ENCODE measurements at places on chromosomes 5 and 9.

DNA sequence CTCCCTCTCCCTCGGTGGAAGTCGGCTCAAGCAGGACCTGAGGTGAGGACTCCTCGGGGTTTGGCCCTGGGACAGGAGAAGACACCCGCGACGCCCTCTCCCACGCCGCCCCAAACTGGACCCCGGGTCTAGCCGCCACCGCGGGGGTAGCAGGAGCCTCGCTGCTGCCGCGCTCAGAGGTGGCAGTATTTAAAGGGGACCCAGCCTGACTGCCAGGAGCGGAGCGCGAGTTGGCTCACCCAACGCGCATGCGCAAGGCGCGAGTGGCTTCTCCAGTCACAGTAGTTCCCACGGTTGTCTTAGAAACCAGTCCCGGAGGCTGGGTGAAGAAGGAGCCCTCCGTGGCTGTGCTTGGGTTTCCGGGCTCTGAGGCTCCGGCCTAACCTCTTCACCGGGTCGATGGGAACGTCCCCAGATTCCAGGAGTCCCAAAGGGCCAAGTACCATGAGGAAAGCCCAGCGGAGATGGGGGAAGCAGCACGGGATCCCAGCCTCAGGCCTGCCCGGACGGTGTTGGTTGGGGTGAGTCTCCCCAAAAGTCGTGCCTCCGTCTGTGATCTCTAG lies 477.8 kb downstream of the SPATA31A7 start:
- no peak for DNase-seq

- DNase-seq, result no peak
These were observed 50.0 kb upstream of the SH3GL2 start for GRCh38 chr9:17528859-17529258.

- DNase-seq, result no peak
These were observed 21.6 kb upstream of the SVEP1 start for GRCh38 chr9:110601098-110601497.

DNA sequence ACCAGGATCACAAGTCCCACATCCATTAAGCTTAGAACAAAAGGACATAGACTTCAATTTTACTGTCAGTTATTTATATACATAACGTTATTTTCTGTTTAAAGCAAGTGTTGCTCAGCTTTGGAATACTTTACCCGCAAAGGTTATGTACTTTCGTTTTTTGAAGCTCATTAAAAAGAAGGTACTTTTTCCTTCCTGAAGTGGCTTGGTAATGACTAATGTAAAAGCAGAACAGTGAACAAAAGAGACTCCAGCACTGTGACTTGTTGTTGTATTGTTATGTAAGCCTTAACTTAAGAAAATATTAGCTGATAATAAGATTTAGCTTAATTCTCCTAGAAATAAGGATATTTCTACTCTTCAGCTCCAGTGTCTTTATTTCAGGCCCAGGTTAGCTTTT lies 97.3 kb upstream of the SLCO6A1 start:
- DNase-seq, result no peak

- no peak for DNase-seq
These were observed 79.3 kb upstream of the MAP3K1 start for GRCh38 chr5:56735849-56736641.

DNA sequence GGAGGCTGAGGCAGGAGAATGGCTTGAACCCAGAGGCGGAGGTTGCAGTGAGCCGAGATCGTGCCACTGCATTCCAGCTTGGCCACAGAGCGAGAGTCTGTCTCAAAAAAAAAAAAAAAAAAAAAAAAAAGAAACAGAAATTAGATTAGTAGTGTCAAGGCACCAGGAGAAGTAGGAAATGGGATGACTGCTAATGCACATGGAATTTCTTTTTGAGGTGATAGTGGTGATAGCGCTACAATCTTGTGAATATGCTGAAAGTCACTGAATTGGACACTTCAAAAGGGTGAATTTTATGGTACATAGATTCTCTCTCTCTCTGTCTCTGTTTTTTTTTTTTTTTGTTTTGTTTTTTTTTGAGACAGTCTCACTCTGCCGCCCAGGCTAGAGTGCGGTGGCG lies 42.1 kb upstream of the SUB1 start:
- DNase-seq, result no peak

GRCh38 chr5:114660791-114661190 lies 298.9 kb downstream of the KCNN2 start:
- no peak for DNase-seq

DNA sequence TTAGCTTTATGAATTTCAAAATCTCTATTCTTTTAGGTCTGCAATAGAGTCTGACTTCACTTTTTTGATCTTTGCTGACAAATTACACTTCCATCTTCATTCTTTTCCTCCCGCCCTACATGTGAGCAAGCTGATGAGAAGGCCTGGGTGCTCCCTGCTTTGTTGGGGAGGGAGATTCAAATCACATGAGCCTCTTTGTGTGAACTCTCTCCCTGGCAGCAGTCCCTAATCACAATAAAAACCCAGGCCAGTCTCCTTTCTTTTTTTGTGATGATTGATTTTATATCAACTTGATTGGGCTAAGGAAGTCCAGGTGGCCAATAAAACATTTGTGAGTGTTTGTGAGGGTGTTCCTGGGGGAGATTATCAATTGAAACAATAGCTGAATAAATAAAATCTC lies 89.4 kb downstream of the PSAT1 start:
- DNase-seq, result no peak

- no peak for DNase-seq
These were observed 175.3 kb downstream of the HMHB1 start for GRCh38 chr5:143987264-143987663.

- DNase-seq, result no peak
These were observed 3.8 kb downstream of the TGFBI start for GRCh38 chr5:136032564-136032963.

DNA sequence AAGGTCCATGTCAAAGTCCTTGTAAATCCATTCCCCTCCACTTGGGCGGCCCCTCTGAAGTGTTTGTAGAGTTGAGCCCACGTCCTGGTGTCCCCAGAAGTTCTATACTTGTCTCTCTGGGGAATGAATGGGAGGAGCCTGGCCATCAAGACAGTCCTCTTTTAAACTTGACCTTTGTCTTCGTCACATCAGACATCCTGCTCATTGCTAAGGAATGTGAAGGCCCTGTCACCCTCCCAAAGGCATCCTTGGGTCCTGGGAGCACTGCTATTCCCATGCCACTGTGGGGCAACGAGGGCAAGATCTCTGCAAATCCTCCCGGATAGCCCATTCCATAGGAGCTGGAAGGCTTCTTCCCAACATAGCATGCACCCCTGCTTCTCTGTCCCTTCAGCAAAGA lies 235.5 kb downstream of the SLIT3 start:
- no peak for DNase-seq

DNA sequence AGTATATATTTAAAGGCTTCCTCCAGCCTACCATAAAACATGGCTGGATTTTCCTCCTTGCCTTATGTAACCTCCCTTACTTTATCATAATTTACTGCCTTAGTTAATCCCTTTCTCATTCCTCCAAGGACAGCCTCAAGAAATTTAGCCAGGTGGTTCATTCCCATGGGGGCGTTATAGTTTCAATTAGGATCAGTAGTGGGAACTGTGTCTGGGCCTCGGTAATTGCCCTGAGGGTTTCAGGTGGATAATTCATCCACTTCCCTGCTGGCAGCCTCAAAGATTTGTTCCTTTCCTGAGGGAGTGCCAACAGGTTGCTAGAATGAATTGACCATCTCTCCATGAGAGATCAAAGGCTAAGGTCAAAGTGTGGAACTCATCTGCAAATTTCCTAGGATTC lies 4.3 kb upstream of the GM2A start:
- DNase-seq, result no peak

DNA sequence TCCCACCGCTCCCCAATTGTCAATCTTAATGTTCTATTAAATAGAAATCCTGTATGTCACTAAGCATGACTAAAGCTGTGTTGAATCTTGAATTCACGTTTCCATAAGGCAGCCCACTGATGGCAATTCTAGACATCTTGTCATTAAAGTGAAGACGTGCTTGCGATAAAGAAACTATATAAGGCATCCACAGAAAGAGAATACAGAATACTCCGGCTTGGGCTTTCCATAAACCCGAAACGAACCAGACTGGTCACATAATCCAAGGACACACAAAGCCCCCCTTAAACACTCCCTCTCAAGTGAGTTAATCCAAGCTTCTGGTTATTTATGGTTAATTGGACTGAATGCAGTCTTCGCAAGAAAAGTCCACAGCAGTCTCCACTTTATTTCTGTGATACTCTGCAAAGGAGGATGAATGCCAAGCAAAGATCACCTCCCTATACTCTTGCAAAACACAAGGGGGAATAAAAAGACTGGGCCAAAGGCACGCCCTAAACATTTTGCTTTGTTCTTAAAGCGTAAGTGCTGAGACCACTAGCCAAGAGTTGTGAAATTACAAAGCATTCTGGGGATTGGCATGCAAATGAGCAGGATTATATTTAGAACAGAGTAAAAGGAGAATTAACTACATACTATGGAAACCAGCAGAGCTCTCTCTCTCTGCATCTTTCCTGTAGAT lies 54.7 kb downstream of the DPYSL3 start:
- DNase-seq, result no peak

DNA sequence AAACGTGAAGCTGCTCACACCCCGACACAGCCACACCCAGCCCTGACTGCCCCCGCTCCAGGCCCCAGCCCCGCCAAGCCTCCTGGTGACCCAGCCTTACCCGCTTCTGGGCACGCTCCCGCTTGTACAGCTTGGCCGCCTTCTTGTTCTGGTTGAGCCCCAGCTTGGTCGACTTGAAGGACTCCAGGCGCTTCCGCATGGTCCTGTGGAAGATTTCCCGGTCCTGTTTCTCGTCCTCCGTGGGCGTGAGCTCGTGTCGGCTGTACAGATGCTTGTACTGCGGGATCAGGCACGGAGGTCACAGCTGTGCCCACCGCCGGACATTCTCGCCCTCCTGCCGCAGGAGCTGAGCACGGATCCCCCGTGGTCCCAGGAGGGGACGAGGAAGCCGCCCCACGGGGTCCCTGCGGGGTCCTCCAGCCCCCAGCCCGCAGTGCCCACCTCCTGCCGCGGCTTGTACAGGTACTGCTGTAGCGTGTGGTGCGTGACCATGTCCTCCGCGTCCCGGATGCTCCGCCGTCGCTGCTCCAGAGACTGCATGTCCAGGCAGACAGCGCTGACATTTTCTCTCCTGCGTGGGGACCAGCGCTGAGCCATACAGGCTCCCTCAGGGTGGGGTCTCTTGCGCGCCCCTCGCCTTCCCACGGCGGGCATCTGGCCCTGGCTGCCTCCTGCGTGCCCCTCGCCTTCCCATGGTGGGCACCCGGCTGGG lies 33.3 kb downstream of the EXOC3 start:
- no peak for DNase-seq

DNA sequence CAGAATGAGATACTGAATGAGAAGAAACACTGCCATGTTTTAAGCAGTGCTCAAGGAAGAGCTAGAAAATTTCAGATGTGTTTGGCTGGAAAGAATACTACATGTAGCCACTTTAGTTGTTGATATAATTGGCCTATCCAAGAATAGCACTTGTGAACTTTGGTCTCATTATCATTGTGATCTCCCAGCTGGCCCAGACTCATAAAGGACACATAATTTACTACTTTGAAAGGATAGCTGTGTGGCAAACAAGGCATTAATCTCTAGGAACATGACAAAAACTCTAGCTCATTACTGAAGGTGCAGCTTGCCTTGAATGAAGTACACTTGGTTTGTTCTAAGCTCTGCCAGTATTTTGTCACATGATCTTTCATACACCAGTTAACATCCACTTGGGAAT lies 356.3 kb downstream of the CSNK1G3 start:
- DNase-seq, result no peak

- DNase-seq, result no peak
These were observed 124.9 kb downstream of the FGF1 start for GRCh38 chr5:142561029-142561428.

DNA sequence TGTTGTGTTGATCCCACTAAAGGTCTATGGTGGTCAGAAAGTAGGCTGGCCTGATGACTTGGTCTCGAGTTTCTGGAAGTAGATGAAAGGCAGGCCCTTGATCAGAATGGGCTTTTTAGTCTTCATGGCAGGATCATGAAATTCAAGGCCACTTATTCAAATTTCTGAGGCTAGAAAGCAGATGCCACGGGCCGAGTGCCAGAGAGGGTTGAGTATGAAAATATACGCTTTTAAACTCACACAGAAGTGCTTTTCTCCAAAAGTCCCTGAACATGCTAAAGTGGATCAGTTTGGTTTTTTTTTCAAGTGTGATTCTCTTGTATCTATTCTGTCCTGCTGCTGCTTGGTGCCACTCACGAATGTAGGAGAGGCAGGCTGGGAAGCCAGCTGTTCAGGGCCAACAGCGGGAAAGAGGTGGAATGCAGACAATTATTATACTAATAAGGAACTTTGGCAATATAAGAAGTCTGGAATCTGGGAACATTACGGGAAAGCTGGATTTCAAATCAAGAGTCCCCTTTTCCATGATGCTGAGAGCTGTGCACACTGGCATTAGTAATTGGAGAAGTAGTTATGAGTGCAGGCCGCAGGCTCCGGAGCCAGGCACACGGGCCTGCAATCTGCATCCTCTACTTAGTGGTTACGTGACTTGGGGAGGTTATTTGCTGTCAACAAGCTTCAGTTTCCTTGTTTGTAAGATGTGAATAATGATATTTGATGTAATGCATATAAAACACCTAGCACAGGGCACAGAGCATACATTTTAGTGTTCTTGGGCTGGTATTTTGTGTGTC lies 95.8 kb downstream of the LMNB1 start:
- DNase-seq, result no peak

GRCh38 chr5:165135565-165135964 lies 1630.1 kb downstream of the MAT2B start:
- no peak for DNase-seq

DNA sequence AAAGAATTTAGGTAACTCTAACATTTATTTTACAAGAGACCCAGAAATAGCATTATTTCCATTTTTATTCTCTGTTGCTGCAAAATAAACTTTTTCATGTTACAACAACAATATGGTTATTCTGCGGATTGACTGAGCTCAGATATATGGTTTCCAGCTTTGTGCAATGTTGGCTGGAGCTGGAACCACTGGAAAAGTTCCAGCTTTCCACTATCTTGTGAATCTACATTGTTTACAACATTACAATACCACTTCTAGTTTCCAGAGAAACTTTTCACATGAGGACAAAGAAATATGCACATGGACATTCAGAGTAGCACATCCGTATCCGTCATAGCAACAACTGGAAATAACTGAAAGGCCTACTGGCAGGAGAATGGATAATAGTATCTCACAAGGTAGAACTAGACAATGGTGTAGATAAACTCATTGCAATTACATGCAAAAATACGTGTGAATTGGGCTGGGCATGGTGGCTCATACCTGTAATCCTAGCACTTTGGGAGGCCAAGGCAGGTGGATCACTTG lies 436.1 kb upstream of the ADAMTS16 start:
- no peak for DNase-seq

DNA sequence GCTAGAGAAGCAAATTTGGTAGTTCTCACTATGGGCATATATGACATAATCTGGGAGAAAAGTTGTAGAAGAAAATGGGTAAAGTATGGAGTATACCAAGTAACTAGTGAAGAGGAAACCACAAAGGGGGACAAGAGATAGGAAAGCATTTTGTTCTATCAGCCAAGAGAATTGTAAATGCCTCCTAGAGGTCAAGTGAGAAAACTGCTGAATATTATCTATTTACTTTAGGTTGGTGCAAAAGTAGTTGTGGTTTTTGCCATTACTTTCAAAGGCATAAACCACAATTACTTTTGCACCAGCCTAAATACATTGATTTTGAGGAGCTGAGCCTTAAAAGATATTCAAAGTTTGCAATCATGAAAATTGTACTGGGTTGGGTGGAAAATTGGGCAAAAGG lies 126.7 kb upstream of the GRHPR start:
- DNase-seq, result no peak
